ENCODE measurements at places on chromosomes 3 and 15.
A peak's percentile ranks its signal among the peaks of the same experiment; 100 is the strongest.

DNA sequence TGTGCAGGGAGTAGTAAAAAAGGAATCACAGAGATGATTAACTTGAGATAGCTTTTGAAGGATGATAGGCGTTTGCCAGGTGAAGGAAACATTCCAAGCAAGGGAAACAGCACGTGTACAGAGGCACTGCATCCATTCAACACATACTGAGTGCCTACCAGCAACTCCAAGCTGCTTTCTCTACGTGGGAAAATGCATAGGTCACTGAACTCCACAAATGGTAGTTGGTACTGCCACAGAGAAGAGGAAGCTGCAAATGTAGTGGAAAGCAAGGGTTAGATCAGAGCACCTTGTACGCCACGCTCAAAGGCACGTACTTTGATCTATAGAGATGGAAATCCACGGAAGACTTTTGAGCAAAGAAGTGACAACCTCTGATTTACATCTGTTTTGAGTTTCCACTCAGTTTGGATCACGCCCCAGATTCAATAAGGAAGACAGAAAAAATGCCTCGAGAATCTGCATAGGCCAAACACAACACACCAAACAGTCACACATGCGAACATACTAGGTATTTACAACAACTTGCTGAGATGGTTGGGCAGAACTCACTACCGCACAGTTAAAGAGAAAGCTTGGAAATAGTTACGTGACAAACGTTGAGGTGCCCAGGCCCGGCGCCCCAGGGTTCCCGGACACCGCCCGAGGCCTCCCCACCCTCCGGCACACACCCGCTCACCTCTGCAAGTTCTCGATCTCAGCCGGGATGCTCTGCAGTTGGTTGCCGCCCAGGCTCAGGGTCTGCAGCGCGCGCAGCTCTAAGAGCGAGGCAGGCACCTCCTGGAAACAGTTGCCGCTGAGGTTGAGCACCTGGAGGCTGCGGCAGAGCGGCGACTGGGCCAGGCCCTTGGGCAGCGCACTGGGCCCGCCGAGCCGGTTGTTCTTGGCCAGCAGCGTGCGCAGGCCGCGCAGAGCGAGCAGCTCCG, 826 bp downstream of the LRRC58 start:
- peak; percentile 4 for DNase-seq

DNA sequence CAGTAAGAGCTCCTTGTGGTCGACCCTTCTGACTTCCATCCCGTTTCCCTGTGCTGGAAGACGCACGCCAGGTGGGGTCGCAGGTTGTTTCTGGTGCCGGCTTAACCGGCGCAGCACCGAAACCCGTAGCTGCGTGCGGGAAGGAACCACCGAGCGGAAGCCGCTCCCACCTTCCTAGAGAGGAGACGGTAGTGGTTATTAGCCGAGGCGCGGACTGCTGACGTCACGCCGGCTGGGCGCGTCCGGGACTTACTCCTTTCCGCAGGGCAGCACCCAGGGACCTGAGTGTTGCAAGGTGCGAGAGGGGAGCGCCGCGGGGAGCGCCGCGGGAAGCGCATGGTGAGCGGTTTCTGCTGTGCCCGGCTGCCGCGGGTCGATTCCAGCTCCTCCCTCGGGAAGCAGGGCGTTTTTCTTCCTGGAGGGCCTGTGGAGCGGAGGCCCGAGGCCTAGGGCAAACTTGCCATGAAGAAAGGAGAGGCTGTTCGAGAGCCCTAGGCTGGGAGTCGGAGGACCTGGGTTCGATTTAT, at the start of gene ZNF501:
Gene ZNF501 (plus strand): TSS at position 252 of the 527 bp plus-strand sequence. CDS start 4,787 bp downstream, outside the sequence.
- peak; percentile 93 for DNase-seq

DNA sequence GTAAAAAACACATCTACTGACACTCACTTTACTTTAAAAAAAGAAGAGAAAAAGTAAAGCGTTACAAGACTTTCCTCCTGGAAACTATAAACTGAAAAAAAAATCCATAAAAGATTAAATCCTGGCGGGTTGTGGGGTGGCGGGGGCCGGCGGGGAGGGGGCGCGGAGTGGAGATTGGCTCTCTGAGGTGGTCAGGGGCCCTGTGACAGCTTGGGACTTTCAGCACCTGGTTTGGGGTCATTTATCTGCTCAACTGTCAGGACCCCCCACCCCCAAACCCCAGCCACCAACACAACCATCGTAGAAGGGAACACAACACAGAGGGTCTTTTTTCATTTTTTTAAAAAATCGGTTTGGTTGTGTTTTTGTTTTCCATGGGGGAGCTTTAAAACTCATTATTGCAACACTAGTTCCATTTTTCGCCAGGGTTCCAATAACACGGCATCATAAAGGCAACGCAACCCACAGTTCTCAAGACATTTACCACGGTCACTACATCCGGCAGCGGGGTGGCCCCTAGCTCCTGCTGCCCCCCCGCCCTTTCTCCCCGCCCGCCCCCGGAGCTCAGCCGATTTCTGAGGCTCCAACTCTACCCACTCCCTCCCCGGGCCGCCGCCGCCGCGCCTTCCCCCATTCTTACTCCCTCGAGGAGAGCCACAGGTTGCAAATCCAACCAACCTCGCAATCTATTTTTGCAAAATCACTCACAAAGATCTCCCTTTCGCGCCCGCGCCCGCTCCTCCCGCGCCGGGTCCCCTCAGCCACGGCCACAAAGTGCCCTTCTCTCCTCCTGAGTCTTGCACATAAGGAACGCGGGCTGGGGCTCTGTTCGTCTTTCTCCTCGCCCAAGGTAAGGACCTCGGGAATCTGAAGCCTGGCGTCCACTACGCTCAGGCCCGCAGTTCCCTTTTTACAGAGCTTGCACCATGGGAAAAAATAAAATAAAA, 1.8 kb downstream of the BCL6 start:
- DNase-seq: peak; percentile 75

DNA sequence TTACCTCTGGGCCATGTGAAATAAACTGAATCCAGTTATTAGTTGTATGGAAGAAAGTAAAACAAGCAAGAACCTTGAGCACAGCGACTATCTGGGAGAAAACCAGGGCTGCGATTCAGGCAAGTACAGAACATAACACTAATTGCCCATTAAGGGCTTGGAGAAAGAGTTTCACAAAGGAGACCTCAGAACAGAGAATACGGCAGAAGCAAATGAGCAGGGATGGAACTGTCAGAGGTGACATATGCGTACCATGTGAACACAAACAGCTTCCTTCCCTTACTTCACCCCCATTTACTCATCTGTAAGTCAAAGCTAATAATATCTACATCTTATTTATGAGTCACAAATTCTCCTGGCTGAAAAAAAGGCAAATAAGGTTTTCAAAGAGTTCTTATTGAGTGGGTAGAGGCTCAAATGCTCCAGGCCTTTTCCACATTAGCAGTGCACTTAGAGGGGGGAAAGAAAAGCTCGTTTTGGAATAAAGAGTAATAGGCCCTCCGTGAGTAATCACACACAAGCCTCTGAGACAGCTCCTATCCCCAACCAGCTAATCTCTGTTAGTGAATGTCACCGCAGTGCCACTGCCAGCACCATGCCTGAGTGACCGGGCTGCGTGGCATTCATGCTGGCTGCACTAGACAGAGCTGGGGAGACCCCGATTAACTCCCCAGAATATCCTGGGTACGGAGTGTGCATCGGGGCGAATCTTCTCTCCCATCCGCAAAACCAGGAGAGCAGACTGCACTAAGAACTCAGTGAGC, 2.6 kb downstream of the PCSK6 start:
- no peak for DNase-seq

DNA sequence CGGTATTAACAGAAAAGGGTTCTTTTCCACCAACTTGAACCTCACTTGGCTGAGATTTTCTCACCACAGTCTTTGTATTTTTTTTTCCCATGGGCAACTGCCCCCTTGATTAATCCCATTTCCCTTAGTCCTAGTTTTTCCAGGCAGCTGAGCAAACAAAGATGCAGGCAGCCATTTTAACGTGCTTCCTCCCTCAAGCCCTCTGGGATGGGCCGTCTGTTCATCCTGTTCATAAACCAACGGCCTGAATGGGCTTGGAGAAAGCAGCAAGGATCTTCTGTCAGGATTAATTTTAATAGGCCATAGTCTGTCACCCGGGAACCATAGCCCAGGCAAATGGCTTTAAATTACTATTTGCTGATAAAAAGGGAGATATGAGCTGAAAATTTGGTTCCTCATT, 10.4 kb upstream of the POLR2M start:
- no peak for DNase-seq

GRCh38 chr3:58835086-58835485, 168.5 kb upstream of the FAM3D start:
- peak; percentile 79 for DNase-seq

GRCh38 chr15:88707771-88708654, 69.2 kb downstream of the ISG20 start:
- peak; percentile 36 for DNase-seq

All from fibroblast of lung (primary cell).